ENCODE measurements at places on chromosomes 2 and 18.
A peak's percentile ranks its signal among the peaks of the same experiment; 100 is the strongest.

DNA sequence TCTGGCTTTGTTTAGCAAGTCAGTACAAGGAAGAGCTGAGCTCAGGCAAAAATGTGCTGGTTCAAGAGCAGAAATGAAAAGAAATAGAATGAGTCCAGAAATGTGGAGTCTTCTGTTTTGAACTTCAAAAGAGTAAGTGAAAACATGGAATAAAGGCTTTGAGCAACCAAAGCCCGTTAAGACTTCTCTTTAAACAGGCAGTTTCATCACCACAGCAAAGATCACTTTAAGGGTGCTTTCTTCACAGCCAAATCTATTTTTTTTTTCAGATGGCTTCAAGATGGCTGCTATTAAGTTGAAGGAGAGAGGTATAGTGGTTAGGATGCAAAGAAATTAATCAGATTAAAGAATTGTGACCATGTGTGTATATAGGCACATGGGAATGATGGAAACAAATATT is 2.0 kb upstream of the CHRNA1 start:
- DNase-seq: no peak

DNA sequence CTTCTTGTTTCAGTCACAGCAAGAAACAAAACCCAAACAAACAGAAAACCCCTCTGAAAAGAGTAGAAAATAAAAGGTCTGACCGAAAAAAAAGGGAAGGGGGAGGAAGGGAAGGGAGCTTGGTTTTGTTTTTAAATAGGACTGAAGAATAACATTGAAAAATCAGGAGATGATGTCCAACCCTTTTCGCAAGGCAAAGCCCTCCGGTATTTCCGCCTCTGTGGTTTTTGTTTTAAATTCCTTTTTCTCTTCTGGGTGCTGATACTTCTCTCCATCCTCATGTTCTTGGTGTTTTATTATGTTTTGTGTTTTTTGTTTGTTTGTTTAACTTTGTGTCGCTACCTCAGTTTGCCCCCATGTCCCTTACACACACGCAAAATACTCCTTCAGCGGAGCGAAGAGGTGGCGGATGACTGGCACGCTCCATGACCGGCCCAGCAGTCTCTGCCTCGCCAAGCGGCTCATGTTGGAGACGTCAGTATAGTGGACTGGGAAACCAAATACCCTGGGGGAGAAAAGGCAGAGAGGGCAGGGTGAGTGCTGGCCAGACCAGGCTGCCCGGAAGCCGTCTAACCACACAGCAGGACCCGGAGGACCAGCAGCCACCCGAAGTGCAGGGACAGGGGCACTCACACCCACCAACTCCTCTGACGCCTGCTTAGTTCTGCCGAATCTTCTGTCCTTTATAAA is 65.7 kb upstream of the POMC start:
- DNase-seq: no peak

DNA sequence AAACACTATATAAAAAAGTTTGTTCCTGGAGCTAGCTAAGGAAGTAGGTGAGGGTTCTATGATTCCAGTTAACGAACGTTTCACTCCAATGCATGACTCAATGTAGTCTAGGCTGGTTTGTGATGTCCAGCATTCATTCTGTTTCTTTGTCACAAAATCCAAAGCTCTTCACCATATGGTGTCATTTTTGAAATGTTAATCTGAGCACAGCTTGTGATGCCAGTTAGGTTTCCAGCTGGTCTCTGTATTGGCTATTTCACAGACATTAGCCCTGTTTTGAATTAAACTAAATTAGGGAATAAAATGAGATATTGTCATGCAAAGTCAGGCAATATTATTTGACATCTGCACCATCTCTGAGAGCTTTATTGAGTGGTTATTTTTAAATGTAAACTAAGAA is 159.4 kb downstream of the RBM43 start:
- no peak for DNase-seq

GRCh38 chr2:77232909-77233425 is 289.2 kb downstream of the LRRTM4 start:
- no peak for DNase-seq

DNA sequence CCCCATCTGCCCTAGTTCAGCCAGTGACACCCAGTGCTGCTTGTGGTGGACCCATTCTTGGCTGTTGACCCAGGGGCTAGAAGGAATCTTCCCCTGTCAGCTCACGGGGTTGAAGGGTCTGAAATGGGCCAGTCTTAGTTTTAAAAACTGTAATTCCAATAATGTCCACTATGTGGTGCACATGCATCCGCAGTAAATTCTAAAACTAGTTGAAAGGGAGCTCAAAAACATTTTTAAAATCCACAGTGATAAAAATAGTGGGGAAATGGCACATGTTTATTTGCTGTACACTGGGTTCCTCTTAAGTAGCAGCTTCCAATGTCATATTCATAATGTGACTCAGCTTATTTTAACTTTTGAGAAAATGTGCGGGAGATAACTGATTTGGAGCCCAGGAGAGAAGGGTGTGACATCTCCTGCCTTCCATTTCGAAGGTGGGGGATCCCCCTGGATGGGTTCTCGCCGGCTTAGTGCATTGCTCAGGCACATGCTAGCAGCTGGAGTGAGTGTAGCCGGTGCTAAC is 32.8 kb downstream of the GRHL1 start:
- DNase-seq: no peak

DNA sequence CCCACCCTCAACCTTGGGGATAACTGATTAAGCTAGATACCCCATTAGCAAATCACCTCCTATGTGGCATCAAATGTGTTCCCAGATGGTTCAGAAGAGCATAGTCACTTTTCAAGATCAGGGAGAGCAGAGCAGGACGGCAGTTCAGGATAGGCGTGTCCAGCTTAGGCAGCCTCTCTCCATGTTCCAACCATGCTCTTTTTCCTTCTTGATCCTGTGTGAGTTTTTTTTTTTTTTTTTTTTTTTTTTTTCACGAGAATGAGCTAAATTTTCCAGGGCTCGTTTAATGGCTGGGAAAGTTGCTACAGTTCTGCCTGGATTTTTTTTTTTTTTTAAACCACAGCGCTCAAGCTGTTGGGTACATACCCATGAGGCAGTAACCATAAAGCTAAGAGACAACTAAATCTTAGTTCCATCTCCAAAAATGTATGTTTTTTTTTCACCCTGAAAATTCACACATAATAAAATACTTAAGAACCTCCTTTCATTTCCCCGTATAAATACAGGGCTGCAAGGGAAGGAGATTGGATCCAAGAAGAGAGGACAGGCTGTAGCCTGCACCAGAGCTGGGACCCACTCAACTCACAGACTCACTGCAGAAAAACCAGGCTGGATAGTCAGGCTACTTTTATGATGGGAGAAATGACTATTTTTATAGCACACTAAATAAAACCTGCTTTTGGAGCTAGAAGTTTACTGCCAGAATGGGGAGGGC is 244.3 kb downstream of the SETBP1 start:
- DNase-seq: no peak

- peak; percentile 87 for DNase-seq
These were observed 35.2 kb downstream of the FAM178B start for GRCh38 chr2:96951125-96951654.

GRCh38 chr2:5995832-5996231 is 303.6 kb downstream of the SOX11 start:
- no peak for DNase-seq

- no peak for DNase-seq
These were observed 65.6 kb downstream of the CYB5A start for GRCh38 chr18:74226156-74226555.

DNA sequence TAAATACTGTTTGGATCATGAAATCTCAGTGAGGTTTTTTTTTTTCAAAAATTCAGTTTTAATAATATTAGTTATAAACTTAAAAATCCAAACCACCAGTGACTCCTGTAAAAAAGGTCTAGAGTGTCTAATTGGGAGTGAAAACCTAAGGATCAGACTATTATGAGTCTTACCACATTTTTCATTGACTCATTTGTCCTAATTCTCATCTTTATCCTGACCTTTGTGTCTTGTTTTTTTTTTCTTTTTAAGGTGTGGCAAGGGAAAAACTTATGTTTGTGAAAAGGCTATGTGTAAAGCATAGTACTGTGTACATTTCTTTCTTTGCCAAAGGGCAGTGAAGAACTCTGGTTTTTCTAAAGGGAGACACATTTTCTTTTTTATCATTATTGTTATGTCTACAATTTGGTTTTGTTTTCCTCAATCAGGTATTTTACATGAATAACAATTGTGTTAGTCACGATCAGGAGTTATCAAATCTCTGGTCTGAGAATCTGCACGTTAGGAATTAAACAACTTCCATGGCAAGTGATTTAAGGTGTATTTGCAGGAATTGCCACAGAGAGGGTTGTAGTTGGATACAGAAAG is 52.6 kb downstream of the RHBDD1 start:
- no peak for DNase-seq

DNA sequence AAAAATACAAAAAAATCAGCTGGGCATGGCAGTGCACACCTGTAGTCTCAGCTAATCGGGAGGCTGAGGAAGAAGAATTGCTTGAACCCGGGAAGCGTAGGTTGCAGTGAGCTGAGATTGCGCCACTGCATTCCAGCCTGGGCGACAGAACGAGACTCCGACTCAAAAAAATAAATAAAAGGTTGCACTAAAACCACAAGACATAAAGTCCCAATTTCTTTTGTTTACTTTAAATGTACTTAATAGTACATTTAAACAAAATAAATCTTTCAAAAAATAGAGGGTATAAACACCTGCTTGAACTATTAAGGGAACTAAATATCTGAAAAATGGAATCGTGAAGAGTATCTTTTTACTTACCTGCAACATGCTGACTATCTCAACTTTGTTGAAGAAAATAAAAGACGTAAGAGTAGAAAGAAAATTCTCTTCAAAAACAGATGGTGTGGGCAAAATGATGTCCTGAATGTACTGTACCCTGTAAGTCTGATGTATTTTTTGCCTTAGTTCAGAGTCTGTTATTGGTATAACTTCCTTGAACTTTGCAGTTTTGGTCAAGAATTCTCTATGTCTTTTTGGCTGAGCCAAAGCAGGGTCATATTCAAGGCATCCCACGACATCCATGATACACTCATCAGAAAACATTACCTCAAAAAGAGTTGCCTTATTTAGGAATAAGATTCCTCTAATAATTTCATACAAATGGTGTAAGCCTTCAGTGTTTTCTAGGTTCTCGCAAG is 19.2 kb downstream of the PPP4R3B start:
- no peak for DNase-seq

GRCh38 chr2:10668402-10669012 is 21.3 kb downstream of the NOL10 start:
- DNase-seq: no peak

DNA sequence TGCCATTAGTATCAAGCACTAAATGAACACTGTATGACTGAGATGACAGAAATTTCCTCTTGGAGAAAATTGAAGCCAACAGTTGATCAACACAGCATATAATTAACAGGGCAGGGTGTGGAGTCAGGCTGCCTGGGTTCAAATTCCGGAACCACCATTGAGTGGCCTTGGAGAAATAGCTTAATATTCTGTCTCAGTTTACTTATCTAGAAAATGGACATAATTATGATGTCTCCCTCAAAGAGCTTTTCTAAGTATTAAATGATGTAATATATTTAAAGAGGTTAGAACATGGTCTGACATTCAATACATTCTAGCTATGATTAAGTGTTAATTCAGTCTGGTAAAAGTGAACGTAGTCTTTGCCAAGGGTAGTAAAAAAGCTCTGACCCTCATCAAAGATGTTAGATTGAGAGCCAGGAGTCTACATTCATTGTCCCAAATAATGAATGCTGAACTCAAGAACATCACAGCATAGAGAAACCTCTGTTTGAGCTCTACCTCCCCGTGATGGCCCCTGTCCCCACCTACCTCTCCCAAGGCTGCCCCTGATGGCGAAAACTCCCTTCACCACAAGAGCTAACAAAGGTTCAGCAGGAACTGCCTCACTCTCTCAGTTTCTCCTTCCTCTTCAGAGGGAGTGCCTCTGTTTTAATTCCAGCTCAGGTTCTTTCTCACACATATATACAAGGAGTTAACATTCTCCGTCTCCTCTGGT is 2.7 kb upstream of the VWA3B start:
- no peak for DNase-seq

- DNase-seq: no peak
These were observed 5.6 kb downstream of the DTYMK start for GRCh38 chr2:241680827-241681599.

- no peak for DNase-seq
These were observed 15.5 kb downstream of the FAM178B start for GRCh38 chr2:96970910-96971309.

DNA sequence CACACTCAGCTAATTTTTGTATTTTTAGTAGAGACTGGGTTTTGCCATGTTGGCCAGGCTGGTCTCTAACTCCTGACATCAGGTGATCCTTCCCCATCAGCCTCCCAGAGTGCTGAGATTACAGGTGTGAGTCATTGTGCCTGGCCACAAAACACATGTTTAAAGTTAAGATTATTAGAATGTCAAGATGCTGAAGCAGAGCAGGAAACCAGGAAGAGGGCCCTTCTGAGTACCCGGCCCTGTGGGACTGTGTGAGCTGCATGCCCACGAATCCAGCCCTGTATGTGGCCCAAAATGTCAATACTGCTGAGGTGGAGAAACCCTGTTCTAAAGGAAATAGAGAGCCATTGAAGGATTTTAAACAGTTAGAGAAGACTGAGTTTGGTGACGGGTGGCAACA is 31.0 kb upstream of the REV1 start:
- DNase-seq: no peak

DNA sequence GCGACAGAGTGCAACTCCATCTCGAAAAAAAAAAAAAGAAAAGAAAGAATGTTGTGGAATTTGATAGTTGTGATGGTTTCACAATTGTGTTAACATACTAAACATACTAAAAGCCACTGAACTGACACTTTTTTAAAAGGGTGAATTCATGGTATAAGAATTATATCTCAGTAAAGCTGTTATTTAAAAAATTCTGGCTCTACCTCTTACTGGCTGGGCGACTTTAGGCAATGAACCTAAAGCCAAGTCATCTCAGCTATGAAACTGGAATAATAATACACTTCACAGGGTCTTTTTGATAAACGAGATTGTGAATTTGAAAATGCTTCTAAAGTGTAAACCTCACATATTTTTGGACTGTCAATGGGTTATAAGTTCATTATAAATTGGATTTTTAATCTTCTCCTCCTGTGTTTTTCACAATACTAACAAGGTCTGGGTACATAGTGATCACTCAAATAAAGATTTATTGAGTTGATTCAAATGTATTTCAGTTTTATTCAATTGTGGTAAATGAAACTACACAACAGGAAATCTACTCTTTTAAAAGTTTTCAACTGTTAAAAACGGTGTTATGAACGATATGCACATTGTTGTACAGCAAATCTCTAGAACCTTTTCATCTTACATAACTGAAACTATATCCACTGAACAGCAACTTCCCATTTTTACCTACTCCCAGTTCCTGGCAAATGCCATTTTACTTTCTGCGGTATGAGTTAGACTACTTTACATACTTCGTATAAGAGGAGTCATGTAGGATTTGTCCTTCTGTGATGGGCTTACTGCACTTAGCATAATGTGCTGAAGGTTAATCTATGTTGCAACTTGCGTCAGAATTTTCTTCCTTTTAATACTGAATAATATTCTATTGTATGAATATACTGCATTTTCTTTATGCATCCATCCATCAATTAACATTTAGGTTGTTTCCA is 43.0 kb upstream of the GTF2A1L start:
- DNase-seq: no peak

DNA sequence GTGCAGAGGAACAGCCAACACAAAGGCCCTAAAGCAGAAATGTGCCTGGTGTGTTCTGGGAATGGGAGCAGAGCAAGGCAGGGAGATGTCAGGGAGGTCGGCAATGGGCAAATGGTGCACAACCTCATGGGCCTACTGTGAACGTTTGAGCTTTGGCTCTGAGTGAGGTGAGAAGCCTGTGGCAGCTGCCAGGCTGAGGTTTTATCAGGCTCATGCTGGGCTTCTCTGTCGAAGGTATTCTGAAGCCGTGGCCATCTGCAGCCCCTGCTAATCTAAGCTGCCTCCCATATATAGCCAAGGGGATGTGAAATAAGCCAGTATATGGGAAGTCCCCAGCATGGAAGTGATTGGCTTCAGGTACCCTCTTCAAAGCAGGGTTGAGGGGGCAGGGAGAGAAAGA is 193.3 kb downstream of the SLC4A3 start:
- DNase-seq: no peak

Measured in progenitor cell of endocrine pancreas (in vitro differentiated cells).